ENCODE measurements at places on chromosomes 12 and 14. TPM values are rescaled to one million over a fixed set of nuclear protein-coding genes. Genes with fewer than 3 reads are reported as not detected.

Gene KLRB1
- total RNA-seq = not detected

Gene LRP6
- 39.5 TPM for total RNA-seq

Gene C12orf56
- 0.77 TPM for total RNA-seq

Gene PIK3C2G
- not detected for total RNA-seq

Gene LUM
- 217 TPM for total RNA-seq

All from fibroblast of lung (primary cell).